ENCODE measurements at places on chromosomes 11 and 22.
A peak's percentile ranks its signal among the peaks of the same experiment; 100 is the strongest.

GRCh38 chr11:61538636-61538961, 30.1 kb downstream of the LRRC10B start:
- no peak for ATAC-seq

DNA sequence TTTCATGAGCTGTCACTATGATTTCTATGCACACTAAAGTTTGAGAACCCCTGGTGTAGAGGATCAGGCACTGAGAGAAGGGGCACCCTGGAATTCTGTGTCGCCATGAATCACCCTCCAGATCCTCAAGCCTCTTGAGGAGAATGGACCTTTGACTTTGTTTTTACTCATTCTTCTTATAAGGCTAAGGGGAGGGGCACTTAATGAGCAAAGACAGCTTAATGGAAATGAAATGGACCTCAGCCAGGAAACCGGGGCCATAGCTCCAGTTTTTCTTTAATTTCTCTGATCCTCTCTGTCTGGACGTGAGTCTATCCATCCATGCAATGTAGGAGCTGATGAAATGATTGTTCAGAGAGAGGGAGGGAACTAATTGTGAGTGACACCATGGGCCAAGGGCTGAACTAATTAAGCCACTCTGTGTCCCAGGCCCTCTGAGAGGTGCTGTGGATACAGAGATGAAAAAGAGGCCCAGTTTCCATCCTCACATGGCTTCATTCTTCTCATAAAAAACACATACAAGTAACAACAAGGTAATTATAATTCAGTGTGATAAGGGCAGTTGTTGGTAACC, 32.8 kb downstream of the OR2AT4 start:
- ATAC-seq: no peak

DNA sequence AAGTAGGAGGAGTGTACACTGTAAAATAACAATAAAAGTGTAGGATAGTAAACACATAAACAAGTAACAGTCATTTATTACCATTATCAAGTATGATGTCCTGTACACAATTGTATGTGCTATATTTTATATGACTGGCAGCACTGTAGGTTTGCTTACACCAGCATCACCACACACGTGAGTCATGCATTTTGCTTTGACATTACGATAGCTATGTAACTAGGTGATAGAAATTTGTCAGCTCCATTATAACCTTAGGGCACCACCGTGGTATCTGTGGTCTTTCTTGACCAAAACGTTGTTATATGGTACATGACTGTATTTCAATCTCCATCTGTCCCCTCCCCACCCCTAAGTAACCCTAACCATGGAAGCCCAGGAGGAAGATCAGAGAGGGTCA, 1.1 kb downstream of the DNAL4 start:
- ATAC-seq: peak; percentile 43

GRCh38 chr11:59171508-59172322, at the start of gene DTX4:
Gene DTX4, plus strand, starts transcription at chr11:59172132. Its CDS starts 464 bp downstream, at chr11:59172596.
- peak; percentile 88 for ATAC-seq

GRCh38 chr22:49514211-49514610, 313.5 kb downstream of the BRD1 start:
- ATAC-seq: no peak

- no peak for ATAC-seq
Measured at GRCh38 chr11:114311946-114312345, 15.7 kb downstream of the NNMT start.

DNA sequence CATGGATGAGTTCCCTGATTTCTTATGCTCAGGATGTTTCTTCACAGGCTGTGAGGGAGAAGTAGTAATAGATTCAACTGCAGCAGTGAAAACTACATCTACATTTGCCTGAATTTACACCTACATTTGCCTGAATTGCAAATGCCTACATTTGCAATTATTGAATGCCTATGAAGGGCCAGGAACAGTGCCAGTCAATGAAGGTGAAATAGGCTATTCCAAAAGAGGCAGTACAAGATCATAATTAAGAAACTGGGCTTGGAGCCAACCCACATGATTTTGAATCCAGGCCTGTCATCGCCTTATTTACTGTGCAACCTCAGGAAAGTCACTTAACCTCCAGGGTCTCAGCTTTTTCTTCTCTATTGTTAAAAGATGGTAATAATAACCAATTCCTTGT, 1353.3 kb downstream of the FAM181B start:
- no peak for ATAC-seq

DNA sequence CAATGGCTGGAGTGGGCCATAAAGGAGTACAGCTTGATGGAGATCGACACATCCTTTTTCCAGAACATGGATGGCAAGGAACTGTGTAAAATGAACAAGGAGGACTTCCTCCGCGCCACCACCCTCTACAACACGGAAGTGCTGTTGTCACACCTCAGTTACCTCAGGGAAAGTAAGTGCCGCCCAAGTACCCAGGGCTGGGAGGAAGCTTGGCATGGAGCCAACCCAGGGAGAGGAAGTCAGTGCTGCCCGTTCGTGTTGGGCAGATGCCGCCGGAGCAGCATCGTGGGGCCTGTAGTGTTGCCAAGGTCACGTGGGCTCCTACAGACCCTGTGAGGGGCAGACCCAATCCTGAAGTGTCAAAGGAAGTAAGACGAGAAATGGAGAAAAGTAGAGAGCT, 78.9 kb downstream of the FLI1 start:
- peak; percentile 59 for ATAC-seq

Measured in activated T-helper 17 cell treated with anti-CD3 and anti-CD28 coated beads, Interleukin-2, amount 50 U/mL, for 72 hours (primary cell).